ENCODE measurements at places on chromosomes 7 and 10.

GRCh38 chr10:109343293-109343692, 580.0 kb downstream of the XPNPEP1 start:
- no peak for DNase-seq

GRCh38 chr7:81260152-81260551, 341.3 kb upstream of the SEMA3C start:
- no peak for DNase-seq

GRCh38 chr10:95290461-95291364, at the start of gene PDLIM1:
Gene PDLIM1 (minus strand): TSS chr10:95291003. CDS start chr10:95290915, 88 bp downstream.
- DNase-seq: no peak

DNA sequence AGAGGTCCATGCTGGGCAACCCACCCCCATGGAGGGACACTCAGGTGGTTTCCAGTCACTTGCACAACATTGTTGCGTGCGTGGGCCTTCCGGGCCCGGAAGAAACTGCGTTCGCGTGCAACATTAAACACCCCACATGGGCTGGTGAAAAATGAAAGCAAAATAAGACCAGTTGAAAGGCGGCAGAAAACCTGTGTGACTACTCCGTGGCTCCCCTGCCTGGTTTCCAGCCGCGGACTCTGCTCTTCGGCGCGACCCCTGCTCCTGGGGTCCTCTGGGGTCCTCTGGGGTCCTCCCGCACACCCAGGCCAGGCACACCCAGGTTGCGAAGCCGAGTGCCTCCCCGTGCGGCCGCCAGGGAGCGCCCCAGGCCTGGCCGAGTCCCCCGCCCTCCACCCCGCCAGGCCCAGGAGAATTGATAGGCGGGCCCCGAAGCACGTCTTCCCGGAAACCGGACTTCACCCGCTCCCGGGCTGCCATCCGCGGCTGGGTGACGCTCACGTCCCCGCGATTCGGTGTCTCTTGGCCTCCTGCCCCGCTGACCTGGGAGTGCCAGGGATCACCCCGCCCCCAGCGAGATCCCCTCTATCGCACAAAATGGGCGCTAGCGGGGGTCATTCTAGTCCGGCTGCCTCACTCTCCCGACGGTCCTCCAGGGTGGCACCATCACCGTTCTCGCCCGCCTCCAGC, 1.9 kb upstream of the SH2D4B start:
- no peak for DNase-seq

DNA sequence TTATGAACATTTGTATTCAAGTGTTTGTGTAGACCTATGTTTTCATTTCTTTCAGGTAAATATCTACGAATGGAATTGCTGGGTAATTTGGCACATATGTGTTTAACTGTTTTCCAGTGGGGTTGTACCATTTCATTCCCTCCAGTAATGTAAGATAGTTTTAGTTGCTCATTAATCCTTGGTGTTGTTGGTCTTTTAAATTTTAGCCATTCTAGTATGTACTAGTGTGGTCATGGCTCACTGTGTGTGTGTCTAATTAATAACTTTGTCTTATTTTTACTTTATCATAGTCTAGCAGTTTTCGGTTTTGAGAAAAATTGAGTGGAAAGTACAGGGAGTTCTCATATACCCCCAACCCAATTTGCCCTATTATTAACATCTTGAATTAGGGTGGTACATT, 278.8 kb downstream of the CAMK1D start:
- no peak for DNase-seq

DNA sequence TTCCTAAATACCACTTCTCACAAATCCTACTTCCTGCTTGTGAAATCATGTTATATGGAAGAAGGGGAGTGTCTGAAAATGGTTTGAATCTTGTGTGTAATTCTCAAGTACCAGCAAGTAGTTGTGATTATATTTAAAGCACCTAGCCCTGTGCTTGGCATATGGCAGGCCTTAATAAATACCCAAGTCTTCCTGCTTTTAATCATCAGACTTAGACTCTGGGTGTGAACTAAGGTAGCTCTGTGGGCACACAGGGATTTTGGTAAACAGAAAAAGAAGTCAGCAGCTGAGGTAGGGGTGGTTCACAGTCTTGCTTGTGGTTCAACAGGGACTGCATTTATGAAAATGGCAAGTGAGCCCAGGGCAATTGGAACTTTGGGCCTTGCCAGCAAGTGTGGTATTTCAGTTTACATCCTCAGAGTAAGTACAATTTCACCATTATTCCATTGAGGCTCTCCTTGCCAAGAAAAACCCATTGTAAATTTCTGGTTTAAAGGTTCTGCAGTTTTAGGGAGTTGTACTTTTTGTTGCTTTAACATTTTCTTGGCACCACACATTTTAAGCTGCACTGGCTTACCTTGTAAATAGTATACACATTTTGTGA, 215.5 kb downstream of the AUTS2 start:
- DNase-seq: no peak

DNA sequence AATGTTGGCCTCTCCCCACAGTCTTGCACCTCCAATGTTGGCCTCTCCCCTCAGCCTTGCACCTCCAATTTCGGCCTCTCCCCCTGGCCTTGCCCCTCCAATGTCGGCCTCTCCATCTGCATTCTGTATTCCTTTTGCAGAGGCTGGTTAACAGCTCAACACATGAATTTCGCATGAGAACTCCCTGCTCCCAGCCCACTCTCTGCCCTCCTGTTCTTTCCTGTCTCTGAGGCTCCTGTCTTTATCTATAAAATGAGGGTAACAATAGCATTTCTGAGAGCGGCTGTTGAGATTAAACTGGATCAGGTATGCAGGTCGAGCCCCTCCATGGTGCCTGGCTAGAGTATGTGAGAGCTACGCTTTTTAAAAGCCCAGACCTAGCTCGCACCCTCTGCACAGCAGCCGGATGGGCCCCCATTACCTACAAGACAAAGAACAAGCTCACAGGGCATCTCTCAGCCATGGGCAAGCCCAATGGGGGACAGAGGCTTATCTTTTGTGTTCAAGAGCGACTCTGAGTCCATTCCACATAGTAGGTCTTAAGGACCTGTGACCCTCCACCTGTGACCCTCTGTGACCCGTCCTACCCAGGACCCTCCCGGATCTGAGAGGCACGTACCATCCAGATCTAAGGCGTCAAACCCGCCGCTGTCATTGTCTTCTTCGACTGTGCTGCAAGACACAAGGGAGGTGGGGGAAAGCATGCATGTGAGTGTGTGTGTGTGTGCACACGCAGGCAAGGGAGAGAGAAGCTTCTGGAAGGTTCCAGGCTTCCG, 82.2 kb upstream of the GNA12 start:
- DNase-seq: no peak

DNA sequence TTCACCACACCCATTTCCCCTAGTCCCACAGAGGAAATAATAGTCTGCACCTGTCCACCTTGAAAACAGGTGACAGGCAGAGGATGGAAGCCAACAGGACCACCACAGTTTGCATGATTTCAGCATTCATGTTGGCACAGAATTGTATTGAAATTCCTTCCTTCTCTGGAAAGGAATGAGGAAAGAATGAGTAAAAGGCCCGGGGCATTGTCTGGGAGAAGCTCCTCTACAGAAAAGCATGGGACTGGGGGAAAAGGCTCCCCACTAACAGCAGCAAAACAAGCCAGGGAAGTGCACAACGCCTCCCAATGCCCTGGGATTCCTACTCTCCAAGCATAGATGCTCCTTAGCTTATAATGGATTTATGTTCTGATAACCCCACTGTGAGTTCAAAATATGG, 28.5 kb upstream of the TOMM7 start:
- no peak for DNase-seq

GRCh38 chr10:13637303-13637856, 50.6 kb downstream of the PRPF18 start:
- DNase-seq: no peak

GRCh38 chr7:7746458-7746857, 28.1 kb upstream of the RPA3 start:
- no peak for DNase-seq

GRCh38 chr10:59809644-59809974, 56.4 kb upstream of the MRLN start:
- DNase-seq: no peak

GRCh38 chr7:120131096-120131839, 141.7 kb upstream of the KCND2 start:
- no peak for DNase-seq

GRCh38 chr10:83427101-83427500, 712.2 kb upstream of the GHITM start:
- DNase-seq: no peak

- no peak for DNase-seq
Observed at GRCh38 chr10:117257721-117258120, 16.8 kb downstream of the SLC18A2 start.

DNA sequence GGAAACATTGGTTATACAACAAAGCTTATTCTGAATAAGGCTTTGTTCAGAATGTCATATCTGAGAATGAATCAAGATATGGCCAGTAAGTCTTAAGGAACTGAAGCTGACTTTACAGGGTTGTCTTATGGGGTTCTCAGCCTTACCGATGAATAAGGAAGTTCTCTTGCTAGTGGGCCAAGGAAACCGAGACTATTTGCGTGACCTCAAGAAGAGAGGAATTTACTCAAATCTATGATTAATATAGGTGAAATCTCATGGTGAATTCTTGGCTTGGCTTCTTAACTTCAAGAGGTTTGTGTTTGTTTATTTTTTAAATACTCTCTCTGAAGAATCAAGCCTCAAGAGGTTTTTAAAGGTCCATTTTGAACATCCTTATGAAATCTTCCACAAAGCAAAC, 4.7 kb upstream of the MRLN start:
- peak; percentile 9 for DNase-seq

DNA sequence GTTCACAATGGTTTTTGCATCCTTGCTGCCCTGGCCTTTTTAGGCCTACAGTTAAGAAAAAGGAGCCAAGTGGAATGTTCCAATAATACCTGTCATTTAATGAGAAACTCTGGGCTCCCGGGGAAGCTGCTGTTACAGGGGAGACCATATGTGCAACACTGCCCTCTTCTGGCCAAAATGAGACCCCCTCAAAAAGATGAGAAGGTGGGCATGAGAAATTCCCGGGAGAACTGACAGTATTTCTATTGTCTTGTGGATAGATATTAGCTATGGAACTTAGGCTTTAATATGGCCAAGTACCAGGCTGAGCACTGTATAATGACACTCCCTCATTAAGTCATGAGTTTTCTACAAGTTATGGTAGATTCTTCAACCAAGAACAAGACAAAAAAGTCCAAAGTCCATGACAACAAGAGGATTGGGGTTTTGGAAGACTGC, 99.4 kb downstream of the CCDC3 start:
- no peak for DNase-seq

DNA sequence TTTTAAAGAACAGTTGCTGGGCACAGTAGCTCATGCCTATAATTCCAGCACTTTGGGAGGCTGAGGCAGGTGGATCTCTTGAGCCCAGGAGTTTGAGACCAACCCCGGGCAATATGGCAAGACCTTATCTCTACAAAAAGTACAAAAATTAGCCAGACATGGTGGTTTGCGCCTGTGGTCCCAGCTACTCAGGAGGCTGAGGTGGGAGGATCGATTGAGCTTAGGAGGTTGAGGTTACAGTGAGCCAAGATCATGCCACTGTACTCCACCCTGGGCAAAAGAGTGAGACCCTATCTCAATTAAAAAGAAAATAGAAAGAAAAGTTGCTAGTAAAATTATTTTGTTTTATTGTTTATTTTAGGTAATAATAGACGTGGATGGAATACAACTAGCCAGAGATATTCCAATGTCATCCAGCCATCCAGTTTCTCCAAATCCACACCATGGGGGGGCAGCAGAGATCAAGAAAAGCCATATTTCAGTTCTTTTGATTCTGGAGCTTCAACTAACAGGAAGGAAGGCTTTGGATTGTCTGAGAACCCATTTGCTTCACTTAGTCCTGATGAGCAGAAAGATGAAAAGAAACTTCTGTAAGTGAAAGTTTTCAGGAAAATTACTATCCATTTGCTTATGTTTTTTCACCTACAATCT, 3.0 kb downstream of the NUP42 start:
- no peak for DNase-seq

DNA sequence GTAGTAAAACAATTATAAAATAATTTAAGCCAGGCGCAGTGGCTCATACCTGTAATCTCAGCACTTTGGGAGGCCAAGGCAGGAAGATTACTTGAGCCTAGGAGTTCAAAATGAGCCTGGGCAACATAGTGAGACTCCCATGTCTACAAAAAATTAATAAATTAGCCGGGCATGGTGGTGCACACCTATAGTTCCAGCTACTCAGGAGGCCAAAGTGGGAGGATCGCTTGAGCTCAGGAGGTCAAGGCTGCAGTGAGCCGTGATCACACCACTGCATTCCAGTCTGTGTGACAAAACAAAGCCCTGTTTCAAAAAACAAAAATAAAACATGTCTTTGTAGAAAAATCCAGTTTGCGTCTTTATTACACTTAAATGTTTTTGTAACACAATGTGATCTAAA, 141.9 kb upstream of the KAT6B start:
- no peak for DNase-seq

DNA sequence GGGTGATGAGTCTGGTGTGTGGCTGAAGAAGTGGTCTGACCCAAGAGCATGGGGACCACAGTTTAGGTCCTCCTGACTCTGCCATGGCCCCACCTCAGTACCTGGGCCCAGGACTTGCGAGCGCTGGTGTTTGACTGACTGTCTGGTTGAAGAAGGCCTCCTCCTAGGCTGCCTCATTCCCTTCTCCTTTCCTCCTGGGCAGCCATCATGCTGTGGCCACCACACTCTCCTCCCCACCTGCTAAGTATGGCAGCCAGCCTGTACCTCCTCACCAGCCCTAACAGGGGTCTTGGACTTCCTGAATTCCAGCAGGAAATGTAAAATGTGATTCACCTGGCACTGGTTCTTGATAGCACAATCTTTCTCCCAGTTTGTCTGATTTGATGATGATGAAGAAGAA, 156.8 kb upstream of the GPR26 start:
- DNase-seq: no peak

DNA sequence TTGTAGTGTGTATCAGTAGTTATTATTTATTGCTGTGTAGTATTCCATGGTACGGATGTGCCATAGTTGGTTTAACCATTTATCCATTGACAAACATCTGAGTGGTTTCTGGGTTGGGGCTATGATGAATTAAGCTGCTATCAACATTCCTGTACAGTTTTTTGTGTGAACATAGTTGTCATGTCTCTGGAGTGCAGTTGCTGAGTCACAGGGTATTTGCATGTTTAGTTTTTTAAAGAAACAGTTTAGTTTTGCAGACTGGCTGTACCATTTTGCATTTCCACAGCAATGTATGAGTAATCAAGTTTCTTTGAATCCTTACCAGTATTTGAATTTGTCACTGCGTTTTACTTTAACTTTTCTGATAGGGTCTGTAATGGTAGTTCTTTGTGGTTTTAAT, 516.7 kb upstream of the CELF2 start:
- no peak for DNase-seq

DNA sequence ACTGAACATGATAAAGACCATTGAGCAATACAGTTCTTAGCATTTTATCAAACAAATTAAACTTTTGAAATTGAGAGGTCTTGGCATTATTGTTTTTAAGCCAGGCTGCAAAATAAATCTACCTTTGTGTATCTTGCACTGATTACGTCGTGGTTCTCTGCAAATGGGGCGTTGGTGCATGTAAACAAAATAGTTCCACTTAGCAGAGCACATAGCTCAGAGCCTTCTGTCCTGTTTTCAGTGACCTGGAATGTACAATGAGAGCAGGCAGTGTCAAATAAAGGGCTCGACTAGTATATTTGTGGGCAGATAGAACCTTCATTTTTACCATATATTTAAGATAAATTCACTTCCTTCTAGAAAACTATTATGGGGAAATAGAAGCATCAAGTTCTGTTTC, 333.9 kb upstream of the SMIM30 start:
- DNase-seq: no peak

- no peak for DNase-seq
Observed at GRCh38 chr7:33805630-33806233, 99.6 kb upstream of the BMPER start.

- DNase-seq: no peak
Observed at GRCh38 chr10:12849319-12850181, 152.0 kb downstream of the CCDC3 start.

All from smooth muscle cell of the brain vasculature (primary cell).